ENCODE measurements at places on chromosomes 3 and 15.

DNA sequence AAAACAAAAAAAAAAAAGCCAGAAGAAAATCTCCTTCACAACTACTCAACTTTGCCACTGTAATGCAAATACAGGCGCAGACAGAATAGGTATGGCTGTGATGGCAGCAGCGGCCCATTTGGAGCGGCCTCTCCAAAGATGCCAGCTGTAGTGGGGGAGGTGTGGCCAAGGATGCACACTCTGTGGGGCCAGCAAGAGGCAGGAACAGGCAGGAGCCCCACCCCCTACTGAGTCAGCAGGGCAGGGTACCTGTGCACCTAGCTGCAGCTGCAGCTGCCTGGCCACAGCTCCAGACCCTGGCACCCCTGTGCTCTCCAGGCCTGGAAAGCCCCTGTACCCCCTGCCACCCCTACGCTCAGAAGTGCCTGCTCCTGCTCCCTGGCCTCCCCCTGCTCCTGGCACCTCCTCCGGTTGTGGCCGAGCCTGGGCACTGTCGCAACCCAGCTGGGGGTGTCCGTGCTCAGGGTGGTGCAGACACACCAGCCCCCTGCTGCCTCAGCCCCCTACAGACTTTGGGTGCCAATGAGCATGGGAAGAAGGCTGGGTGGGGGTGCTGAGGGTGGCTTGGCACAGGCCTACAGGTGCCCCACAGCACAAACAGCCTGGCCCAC lies 312.7 kb downstream of the ULK4 start:
- DNase-seq: no peak

DNA sequence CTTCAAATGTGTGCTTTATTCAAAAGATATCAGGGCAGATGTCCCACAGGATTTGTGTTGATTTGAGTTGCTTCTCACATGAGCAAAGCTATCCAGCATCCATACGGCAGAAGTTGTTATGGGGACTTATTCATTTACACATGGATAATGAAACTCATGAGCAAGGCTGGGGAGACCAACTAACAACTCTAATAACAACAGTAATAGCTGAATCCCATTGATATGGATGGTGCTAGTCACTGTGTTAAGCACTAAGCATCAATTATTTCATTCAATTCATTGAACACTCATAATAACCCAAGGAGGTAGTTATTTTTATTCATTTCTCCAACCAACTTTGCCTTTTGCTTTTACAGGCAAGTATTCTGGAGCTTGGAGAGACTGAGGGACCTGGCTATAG lies 1094.2 kb upstream of the CFAP20DC start:
- no peak for DNase-seq

- DNase-seq: no peak
Observed at GRCh38 chr15:25785641-25786025, 77.5 kb downstream of the ATP10A start.

DNA sequence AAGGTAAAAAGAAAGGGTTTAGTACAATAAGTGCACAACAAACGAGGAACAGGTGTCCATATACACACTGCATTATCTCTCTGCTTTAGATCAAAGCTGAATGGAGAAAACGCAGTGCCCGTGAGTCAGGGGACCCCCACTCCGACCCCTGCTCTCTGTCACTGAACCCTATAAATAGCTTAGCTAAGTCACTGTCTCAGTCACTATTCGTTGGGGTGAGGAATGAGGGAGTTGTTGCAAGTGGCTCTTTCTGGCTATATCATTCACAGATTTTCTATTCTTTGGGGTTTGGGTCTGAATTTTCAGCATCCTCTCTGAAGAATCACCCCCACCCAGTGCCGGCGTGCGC lies 458 bp upstream of the STAC start:
- no peak for DNase-seq
